ENCODE measurements at places on chromosomes 2 and 18. TPM values are rescaled to one million over a fixed set of nuclear protein-coding genes. Genes with fewer than 3 reads are reported as not detected.

CD8B2 gene
- 0.10 TPM for total RNA-seq

DNMT3A gene
- total RNA-seq = 36.7 TPM

COPS7B gene
- total RNA-seq = 27.7 TPM

FSIP2 gene
- total RNA-seq = 2.6 TPM

UGT1A10 gene
- total RNA-seq = not detected

POTEJ gene
- total RNA-seq = 0.10 TPM

DPP10 gene
- 1.1 TPM for total RNA-seq

TWIST2 gene
- total RNA-seq = 60.3 TPM

COLEC11 gene
- not detected for total RNA-seq

TMX3 gene
- 46.7 TPM for total RNA-seq

FBXO15 gene
- 1.5 TPM for total RNA-seq

CCL20 gene
- total RNA-seq = 33.2 TPM

GPR39 gene
- 0.20 TPM for total RNA-seq

Data from skin of body (tissue), 3 donors.